Activated CD4-positive, alpha-beta T cell treated with anti-CD3 and anti-CD28 coated beads, Interleukin-2, amount 10 ng/mL, durations not matched to agents 7 days and 5 days (primary cell): ENCODE measurements at places on chromosomes 11 and 22. TPM values are rescaled to one million over a fixed set of nuclear protein-coding genes. Genes with fewer than 3 reads are reported as not detected.

MRPL23 gene
- total RNA-seq: 77.5 TPM

CTSW gene
- total RNA-seq: 22.9 TPM

SPDYC gene
- total RNA-seq: not detected

CCDC73 gene
- total RNA-seq: not detected

GAB4 gene
- total RNA-seq: not detected

SPINDOC gene
- 38.4 TPM for total RNA-seq

OR51E2 gene
- not detected for total RNA-seq

KCTD17 gene
- total RNA-seq: 29.7 TPM

FGF3 gene
- not detected for total RNA-seq
